Stimulated activated CD8-positive, alpha-beta memory T cell treated with anti-CD3 and anti-CD28 coated beads, Interleukin-4, amount 100 ng/mL, for 4 hours (primary cell): ENCODE measurements at places on chromosomes 3 and 15.

- DNase-seq: no peak
Observed at GRCh38 chr3:40414270-40414669, 27.3 kb downstream of the ENTPD3 start.

- DNase-seq: no peak
Observed at GRCh38 chr3:43005981-43006380, 26.9 kb downstream of the GASK1A start.

- DNase-seq: no peak
Observed at GRCh38 chr3:38985581-38985980, 66.2 kb downstream of the SCN11A start.

DNA sequence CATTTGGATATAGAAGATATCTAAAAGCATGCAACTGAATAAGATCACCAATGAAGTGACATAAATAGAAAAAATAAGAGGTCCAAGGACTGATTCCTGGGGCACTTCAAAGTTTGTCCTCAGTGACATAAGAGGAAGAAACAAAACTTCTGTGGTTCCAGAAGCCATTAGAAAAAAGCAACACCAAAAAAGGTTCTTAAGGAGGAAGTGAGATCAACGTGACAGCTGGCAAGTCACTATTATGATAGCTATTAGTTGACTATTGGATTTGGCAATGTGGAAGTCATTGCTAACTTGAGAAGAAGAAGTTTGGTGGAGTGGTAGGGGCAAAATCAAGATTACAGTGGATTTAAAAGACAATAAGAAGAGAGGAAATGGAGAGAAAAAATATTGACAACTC lies 1098.3 kb downstream of the NAALADL2 start:
- DNase-seq: no peak

DNA sequence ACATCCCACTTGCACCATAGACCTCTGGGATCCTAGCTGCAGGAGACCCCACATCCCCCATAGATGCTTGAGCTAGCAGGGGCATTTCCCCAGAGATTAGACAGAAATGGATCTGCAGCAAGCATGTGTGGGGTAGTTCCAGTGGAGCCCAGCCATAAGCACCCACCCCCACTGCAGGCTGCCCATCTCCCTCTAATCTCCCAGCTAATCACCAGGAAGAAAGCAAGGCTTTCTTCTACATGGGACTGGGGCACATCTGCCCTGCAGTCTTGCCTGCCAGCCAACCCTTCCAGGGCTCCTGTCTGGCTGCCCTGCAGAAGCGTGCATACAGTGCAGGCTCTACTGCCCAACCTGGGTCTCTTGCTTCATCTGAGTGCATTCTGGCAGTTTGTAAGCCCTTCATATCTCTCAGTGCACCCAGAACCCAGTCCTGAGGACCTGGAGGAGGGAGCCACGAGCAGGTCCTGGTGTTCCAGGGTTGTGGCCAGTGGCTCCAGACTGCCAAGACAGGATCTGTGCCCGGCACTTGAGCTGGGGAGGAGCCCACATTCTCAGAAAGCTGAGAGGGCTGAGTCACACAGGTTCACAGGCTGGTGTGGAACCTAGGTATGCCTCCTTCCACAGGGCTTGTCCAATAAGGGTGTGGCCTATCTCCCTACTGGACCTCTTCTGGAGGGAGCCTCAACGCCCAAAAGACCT lies 49.9 kb upstream of the IGSF11 start:
- DNase-seq: no peak
